K562 (cell line): ENCODE measurements at places on chromosomes 1 and 21.

DNA sequence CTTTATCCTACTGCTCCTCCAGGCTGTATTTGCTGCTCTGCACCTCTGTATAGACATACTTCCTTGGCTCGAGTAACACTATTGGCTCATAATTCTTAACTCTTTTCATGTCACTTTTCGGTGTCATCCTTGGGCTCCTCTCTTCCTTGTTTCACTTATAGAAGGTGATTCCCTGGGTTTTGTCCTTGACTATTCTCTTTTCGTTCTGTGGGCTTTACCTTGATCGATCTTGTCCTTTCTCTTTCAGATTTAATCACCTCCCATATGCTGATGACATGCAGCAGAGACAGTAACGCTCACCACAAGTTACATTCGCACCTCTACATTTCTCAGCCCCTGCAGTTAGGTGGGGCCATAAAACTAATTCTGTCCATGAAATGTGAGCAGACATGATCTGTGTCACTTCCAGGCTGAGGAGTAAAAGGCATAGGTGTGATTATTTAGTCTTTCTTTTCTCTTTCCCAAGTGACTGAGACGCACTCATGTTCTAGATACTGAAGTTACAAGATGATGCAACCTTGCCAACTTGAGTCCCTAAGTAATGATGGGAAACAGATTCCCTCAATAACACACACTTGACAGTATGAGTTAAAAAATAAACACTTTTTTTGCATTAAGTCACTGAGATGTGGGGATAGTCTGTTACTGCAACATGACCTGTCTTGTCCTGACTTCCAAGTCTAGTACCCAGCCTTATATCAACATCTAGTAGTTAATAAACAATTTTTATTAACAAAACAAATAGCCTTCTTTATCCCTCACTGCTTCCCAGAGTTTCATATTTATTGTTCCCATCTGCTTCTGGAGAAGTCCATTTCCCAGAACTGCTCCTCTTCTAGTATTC is 49.9 kb upstream of the HAO2 start:
- DNase-seq, result no peak

DNA sequence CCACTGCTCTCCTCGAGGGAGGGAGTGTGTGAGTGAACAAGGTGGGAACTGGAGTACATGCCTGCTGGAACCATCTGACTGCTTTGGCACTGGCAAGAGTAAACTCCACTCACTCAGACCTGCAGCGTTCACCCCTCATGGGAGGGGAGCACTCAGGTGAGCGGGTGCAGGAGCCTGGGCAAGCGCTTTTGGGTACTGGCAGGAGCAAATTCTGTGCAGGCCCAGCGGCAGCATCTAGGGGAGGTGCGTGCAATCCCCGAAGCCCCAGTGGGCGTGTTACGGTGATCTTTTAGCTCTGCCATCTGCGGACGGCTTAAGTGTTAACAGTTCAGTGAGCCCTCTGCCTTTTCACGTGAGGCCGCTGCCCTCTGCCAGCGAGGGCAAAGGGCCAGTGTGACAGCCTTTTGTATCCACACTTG is 127.4 kb downstream of the PATJ start:
- DNase-seq, result no peak

DNA sequence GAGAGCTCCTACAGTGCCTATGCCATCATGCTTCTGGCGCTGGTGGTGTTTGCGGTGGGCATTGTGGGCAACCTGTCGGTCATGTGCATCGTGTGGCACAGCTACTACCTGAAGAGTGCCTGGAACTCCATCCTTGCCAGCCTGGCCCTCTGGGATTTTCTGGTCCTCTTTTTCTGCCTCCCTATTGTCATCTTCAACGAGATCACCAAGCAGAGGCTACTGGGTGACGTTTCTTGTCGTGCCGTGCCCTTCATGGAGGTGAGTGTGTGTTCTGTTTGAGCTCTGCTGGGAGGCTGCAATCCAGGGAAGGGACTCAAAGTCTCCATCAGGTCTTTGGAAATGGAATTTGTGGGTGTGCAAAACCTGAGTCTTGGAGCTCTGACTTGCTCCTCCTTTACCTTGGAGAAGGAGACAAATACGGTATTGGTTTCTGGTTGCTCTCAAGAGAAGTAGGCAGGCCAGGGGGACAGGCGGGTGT is 658 bp downstream of the GPR37L1 start:
- DNase-seq, result no peak

DNA sequence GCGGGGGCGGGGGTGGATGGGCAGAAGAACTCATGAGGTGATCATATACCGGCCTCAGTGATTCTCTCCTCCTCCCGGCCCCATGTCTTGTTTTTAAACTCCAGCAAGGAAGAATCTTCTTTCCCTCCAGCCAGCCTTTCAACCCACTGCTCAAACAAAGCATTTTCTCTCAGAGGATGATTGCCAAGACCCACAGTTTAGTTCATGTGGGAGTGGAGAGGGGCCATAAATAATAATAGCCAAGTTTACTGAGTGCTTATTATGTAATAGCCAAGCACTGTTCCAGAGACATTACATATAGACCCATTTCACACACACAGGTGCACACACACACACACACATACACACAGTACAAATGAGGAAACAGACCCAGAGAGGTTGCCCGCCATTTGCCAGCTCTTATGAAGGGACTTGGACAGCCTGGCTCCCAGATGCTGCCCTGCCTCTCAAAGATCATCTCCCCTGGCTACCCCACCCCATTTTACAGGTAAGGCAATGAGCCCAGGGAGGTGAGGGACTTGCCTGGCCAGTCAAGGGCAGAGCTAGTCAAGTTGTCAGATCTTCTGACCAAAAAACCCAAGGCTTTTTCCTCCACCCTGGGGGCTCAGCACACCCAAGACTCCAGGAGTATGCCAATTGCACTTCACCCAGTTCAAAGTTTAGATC is 18.0 kb upstream of the BCAR3 start:
- DNase-seq, result no peak
